Dermis blood vessel endothelial cell (primary cell): ENCODE measurements at places on chromosomes 7 and 10. TPM values are rescaled to one million over a fixed set of nuclear protein-coding genes. Genes with fewer than 3 reads are reported as not detected.

TMEM130 gene
- not detected in 2 replicates for total RNA-seq

EPO gene
- not detected in 2 replicates for total RNA-seq

HACD1 gene
- total RNA-seq = 15.5 and 27.9 TPM in 2 replicates

MYH16 gene
- 0.19 TPM in 1 of 2 replicates, not detected in the other for total RNA-seq

GIMAP1 gene
- total RNA-seq = 28.2 and 31.1 TPM in 2 replicates

HOXA13 gene
- under 0.01 TPM in 1 of 2 replicates, not detected in the other for total RNA-seq

MOGAT3 gene
- total RNA-seq = not detected in 2 replicates

OR2A42 gene
- total RNA-seq = not detected in 2 replicates

CNPY1 gene
- not detected in 2 replicates for total RNA-seq

CPA2 gene
- not detected in 2 replicates for total RNA-seq

TEX36 gene
- not detected in 2 replicates for total RNA-seq
